ENCODE measurements at places on chromosomes 1 and 21.

- no peak for DNase-seq
Observed at GRCh38 chr1:180994262-180994661, 28.4 kb downstream of the STX6 start.

DNA sequence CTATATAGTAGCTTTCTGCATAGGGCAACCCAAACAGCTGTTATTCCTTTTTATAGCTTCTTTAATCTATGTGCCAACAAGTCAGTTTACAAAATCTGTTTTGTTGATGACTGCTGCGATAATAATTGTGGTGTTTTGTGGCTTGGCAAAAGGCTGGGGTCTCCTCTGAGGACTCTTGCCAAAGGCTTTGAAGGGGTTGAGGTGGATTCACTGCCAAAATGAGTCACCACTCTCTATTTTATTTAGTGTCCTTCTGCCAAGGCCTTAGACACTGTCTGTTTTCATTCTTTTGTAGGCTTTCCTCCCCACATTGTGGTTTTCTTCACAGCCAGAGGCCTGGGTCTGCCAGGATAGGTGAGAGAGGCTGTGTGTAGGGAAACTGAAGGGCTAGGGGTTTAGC lies 161.8 kb downstream of the NFIA start:
- no peak for DNase-seq

DNA sequence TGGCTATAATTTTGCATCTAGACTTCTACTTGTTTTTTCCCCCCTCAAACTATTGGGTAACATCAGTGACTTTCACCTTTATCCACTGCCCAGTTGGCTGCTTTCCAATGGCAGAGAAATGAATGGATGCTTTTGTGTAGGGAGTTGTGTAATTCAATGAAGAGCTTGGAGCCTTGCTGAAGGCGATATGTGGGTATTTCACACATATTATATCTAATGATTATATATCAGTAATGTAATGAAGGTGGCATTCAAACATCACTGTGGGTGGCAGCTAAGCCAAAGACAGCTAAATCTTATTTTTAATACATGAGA lies 81.2 kb downstream of the TGFB2 start:
- no peak for DNase-seq

- DNase-seq: no peak
Observed at GRCh38 chr1:65224681-65225091, 76.7 kb downstream of the AK4 start.

DNA sequence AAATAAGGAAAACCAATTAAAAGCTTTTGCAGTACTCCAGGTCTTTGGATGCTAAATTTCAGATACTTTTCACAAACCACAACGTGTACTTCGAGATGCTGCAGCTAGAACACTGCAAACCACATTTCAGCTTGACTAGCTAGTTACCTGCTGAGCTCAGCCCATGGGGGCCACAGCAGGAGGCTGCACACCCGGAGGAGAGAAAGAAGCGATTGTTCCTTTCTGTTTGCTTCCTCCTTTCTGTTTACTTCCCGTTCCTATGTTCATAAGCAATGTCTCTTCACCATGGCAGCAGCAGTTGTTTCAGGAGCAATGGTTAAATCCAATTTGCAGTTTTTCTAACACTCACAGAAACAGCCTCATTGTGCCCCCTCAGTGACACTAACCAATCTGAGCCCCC lies 225.6 kb upstream of the FGGY start:
- no peak for DNase-seq

DNA sequence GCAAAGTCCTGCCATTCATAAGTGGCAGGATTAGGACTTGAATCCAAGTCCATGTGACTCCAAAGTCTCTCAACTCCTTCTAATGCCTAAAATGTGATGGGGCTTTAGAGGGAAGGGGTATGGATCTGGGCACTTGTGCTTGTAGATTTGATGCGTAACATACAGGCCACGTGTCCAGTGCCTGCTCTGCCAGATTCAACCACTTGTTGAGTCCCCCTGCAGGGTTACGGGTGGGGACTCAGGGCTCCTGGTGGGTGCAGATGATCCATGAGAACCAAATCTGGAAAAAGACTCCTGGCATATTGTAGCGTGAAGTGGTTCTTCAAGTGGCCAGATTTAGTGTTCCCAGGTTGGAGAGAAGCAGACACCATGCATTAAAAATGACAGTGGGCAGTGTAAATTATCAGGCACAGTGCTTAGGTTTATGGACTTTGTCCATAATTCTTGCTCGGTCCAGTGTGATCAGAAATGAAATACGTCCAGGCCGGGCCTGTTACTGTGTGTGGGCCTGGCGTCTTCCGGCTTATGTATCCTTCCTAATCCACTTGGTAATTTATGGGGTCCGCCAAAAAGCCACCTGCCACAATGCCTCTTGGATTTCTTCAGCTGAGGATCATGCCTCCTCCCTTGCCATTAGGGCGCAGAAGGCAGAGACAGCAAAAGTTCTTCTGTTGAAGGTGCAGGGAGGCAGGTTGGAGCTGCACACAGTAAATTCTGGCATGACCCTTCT lies 51.2 kb upstream of the LRP8 start:
- DNase-seq: no peak

DNA sequence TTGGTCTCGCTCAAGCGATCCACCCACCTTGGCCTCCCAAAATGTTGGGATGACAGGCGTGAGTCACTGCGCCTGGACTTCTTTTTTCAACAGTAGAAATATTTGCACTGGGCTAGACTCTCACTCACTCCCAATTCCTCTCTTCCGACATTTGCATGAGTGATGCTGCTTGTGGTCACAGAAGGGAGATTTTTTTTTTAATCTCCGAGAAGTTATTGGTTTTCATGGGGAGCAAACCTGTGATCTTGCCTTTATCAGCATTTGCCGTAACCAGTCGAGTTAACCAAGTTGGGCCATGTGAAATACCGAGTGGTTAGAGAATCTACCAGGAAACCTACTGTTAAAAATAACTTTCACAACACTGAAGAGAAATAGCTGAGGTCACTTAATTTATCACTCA lies 21.1 kb downstream of the ERG start:
- no peak for DNase-seq

- no peak for DNase-seq
Observed at GRCh38 chr1:169340882-169341281, 26.7 kb downstream of the NME7 start.

DNA sequence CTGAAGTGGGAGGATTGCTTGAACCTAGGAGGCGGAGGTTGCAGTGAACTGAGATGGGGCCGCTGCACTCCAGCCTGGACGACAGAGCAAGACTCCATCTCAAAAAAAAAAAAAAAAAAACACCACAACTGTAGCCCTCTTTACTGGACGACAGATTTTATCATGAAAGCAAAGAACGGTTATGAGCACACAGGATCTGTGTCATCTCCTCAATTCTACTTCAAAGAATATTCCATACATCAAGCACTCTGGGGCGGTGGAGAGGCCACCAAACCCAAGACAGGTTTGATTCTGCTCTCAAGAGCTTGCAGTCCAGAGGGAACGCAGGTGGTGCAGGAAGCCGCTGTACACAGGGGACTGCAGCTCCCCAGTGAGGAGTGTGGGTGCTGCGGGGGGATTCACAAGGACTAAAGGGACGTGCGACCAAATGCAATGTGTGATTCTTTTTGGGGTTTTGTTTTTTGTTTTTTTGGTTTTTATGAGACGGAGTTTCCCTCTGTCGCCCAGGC lies 110.1 kb downstream of the SPSB1 start:
- DNase-seq: no peak

GRCh38 chr1:63326106-63326472 lies 3.7 kb downstream of the FOXD3 start:
- no peak for DNase-seq

DNA sequence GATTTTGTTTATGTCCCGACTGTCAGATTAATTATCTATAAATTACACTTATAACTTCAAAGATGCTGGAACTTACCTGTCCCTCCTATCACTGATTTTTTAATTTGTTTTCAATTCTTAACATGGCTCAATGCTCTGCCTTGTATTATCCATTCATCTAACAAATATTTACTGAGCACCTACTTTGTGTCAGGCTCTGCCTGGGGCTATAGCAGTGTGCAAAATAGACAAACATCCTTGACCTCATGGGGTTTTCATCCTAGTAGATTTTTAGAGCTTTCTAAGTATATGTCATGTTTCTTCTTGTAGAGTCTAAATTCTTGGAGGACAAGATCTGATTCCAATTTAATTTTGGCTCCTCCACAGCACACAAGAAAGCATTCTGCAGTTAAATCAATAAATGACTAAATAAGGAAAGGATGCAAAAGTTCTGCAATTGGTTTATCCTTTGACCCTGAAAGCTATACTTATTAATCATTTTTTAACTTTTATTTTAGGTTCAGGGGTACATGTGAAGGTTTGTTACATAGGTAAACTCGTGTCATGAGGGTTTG lies 10.8 kb upstream of the SMYD2 start:
- DNase-seq: no peak

- DNase-seq: no peak
Observed at GRCh38 chr1:107835151-107835670, 129.8 kb downstream of the VAV3 start.

DNA sequence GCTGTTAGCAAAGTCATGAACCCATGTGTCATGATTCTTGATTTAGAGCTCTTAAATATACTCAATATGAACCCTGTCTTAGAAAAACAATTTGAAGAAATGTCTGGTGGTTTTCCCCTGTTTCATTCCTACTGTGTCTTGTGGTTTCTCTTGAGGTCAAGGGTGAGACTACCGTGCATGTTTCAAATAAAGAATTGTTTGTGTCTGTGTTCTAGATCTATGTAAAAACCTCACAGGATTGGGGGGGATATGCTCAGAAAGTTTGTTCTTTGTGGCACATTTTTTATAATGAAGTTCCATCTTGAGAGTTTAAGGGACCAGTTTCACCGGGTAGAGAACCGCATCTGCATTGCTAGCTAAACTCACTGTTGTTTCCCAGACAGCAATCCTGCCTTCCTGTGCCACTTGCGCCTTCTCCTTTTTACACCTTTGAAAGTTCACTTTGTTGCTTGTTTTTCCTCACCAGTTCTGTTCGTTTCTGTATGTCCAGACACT lies 30.9 kb upstream of the CACYBP start:
- no peak for DNase-seq

DNA sequence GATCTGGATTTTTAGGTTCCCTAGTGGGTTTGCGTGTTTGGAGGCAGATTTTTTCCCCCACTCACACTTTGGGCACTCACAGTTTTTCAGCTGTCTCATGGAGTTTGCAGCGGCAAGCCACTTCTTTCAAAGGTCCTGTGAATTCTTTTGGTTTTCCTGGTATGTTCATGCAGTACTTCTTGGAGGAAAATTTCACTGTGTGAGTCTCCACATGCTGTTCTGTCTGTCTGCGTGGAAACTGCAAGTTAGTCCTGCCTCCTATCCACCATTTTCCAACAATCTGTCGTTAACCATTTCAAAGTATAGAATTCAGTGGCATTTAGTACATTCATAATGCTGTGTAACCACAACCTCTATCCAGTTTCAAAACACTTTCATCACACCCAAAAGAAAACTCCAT lies 793 bp upstream of the FMO1 start:
- DNase-seq: no peak

- no peak for DNase-seq
Observed at GRCh38 chr1:7253118-7253480, 467.8 kb downstream of the CAMTA1 start.

DNA sequence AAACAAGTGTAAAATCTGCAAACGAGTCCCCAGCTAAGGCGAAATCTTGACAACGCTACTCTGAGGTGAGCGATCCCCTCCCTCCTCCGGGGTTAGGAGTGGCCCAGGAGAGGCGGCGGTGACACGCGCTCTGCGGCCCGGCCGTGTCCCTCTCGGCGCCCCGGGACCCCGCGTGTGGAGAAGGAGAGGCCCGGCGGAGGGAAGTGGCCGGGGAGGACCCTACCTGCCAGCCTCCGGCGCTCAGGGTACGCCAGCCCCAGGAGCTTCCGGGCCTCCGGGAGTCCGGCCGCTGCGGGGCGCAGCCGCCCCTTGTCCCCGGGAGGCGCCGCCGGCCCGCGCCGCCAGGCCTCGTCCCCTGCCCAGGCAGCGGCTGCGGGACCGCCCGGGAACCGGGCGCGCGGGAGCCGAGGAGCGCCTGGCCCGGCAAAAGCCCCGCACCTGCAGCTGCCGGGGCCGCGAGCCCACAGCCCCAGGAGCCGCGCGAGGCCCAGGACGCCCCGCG lies 543 bp downstream of the ABCB10 start:
- DNase-seq: no peak

DNA sequence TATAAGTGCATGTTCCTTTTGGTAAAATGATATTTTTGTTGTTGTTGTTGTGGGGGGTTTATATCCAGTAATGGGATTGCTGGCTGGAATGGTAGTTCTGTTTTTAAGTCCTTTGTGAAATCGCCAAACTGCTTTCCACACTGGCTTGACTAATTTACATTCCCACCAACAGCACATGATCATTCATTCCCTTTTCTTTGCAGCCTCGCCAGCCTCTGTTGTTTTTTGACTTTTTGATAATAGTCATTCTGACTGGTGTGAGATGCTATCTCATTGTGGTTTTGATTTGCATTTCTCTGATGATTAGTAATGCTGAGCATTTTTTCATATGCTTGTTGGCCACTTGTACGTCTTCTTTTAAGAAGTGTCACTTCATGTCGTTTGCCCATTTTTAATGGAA lies 188.5 kb upstream of the CHRM3 start:
- no peak for DNase-seq

- DNase-seq: no peak
Observed at GRCh38 chr1:180152588-180152987, 2.1 kb upstream of the QSOX1 start.

GRCh38 chr1:11800756-11801433 lies 4.9 kb downstream of the MTHFR start:
- no peak for DNase-seq

Measured in NCI-H1417 treated with DMSO at 0.1 percent for 48 hours (cell line).